Neural progenitor cell (in vitro differentiated cells): ENCODE measurements at places on chromosomes 16 and 17.

DNA sequence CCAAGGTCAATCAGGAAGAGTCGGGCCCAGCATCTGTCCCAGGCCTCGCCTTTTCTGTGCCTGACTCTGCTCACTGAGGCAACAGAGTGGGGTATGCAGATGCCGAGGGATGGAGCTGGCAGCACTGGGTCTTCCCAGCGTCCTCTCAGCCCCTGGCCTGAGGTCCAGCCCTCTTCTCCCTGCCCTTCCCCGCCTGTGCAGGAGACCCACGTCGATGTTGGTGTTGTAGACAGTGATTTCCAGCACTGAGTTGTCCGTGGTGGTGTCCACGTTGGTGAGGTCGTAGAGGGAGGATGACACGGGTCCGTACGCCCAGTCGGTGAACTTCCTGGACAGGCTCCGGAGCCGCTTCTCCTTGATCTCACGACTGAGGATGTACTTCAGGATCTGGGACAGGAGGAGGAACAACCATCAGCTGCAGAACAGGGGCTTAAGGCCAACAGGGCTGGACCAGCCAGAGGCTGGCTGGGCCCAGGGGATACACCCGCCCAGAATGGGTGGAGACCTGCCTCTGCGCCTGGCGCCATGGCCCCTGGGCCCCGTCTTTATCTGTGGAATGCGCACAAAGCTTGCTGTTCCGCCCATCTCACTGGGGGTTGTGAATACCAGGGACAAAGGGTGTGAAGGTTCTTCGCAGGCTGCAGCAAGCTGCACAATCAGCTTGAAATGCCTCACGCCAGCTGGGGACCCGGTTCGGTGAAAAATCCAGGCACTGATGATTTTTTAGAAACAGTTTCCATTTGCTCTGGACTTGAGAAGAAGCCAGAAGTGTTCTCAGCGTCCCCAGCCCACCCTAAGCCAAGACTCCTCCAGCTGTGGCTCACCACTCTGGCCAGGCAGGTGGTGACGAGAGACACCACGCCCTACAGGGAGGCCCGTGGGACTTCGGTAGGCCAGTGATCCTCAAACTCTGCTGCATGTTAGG lies 27.5 kb downstream of the TRPV3 start:
- peak; percentile 90 for DNase-seq

GRCh38 chr17:77461277-77462057 lies 320.7 kb downstream of the SEC14L1 start:
- no peak for DNase-seq

DNA sequence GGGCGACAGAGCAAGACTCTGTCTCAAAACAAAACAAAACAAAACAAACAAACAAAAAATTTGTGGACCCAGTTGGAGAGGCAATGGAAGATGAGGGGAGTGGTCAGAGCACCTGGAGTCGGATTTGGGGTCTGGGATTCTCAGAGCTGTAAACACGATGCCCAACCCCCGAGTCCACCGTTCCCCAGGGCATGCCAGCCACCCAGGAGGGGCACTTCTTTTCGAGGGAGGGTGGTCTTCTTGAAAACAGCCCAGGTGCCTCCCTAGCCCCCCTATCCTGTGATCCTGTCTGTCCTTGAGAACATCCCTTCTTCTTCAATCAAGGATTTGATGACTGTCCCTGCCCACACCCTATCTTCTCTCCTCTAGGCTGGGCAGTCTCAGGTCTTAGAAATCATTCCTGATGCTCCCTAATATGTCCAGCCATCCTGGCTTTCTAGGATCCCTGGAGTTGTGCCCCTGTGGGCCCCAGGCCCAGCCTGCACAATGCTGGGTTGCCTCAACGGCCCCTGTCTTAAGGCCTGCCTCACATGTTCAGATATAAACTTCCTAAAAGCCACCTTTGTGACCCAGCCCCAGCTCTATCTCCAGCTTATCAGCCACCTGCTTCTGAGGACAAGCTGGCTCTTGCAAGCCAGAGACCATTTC lies 3.1 kb upstream of the SLC13A2 start:
- DNase-seq, result no peak

DNA sequence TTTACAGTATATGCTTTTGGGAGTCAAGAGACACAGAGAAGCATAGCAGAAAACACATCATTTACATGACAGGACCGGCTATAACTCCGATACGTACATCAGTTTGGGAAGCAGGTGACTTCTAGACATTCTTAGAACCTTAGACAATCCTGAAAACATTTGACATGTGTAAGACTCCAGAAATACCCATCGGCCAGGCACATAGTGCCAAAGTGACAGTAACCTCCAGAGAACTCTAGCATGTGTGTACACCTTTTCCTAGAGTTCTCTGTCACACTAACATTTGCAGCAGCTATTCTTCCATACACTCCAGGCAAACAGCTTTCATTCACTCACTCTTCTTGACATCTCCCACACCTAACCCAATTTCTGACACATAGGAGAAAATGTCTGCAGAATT lies 3.4 kb upstream of the TAOK1 start:
- no peak for DNase-seq

DNA sequence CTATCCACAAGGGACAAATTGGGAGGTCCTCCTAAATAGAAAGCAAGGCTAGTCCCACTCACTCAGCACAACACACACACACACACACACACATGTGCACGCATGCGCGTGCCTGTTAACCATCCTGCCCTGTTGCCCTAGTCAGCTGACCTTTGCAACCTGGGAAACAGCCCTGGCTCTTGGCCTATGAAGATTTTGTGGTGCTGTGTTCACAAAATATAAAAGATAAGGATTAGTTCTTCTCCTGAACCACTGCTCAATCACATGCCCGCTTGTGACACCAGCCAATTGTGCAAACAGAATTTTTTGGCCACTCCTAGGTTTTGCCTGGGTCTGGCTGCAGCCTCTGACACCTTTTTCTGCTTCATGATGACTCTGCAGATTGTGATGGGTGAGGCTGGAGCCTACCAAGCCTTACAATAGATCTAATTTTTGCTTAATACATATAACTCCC lies 3.3 kb upstream of the CES1 start:
- no peak for DNase-seq

DNA sequence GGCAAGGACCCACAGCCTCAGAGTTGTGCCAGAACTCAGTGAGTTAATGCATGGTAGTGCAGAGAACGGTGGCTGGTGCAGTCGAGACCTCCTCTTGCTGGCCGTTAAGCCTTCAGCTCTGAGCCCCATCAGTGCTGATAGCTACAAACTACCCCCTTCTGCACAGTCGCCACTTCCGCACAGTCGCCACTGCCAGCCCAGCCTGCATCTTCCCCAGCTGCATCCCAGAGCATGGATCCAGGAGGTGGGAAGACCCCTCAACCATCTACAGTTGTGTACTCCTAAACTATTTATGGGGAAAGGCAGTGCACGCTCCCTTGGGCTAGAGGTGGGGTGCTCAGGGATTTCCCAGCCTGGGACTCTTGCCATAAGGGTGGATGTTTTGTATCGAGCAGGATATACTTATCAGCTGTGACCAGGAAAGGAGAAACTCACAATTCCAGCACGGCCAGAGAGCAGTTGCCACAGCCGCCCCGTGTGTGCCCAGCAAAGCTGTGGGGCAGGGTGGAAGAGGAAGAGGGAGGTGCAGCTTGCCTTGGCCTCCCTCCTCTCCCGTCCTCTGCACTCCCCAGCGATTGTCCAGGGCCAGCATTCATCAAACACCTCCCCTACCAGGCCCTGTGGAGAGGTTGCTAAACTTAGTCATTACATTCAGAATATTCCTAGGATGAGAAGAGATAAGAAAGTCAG lies 49.5 kb upstream of the CMIP start:
- DNase-seq, result no peak

DNA sequence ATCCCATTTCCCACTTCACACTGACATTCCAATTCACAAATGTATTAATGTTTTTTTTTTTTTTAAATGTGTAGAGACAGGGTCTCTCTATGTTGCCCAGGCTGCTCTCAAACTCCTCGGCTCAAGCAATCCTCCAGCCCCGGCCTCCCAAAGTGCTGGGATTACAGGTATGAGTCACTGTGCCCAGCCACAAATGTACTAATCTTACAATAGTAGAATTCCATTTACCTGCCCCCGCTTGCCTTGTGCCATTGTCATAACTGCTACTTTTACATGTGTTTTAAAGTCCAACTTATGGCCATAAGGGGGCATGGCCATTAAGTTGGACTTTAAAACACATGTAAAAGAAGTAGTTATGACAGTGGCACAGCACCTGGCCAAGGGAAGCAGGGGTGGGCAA lies 4.6 kb downstream of the MMP28 start:
- DNase-seq, result no peak

DNA sequence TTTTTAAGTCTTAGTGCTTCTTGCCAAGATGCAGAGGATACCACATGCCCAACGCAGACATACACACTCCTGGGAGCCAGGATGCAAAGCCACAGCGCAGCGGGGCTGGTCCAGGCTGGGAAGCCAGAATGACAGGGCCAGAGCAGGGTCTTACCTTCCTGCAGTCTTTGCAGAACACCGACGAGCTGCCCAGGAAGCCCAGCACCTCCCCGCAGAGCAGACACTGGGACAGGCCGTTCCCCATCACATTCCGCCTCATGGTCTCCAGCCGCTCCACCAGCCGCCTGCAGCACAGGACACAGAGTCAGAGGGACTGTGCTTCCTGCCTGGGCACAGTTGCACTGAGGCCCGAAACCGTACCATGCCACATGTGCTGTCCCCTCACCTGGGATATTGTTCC lies 33.3 kb downstream of the RPH3AL start:
- DNase-seq, result no peak

GRCh38 chr16:728131-728889 lies 1.4 kb downstream of the HAGHL start:
- peak; percentile 72 for DNase-seq

GRCh38 chr17:57864273-57864672 lies 14.4 kb upstream of the MRPS23 start:
- DNase-seq, result no peak

DNA sequence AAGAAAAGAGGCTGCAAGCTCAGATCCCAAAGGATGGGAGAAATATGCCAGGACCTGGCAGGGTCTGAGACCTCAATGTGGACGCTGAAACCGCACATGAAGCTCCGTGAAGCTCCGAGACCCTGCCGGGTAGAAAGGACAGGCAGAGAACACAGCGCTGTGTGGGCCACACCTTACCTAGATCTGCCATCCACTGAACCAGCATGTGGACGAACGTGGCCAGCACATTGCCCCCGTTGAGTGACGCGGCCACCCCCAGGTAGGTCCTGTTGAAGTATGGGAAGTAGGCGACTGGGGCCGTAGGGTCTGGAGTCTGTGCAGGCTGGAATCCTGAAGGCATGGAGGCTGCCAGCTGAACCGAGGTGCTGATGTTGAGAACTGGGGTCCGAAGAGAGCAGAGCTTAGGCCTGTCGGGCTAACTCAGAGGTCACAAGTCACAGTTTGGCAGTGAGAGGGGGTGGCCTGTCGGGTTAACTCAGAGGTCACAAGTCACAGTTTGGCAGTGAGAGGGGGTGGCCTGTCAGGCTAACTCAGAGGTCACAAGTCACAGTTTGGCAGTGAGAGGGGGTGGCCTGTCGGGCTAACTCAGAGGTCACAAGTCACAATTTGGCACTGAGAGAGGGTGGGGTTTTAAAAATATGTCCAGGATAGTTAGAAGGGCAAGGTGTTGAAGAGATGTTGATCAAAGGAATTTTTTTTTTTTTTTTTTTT lies 6.1 kb upstream of the TRPV1 start:
- DNase-seq, result no peak

DNA sequence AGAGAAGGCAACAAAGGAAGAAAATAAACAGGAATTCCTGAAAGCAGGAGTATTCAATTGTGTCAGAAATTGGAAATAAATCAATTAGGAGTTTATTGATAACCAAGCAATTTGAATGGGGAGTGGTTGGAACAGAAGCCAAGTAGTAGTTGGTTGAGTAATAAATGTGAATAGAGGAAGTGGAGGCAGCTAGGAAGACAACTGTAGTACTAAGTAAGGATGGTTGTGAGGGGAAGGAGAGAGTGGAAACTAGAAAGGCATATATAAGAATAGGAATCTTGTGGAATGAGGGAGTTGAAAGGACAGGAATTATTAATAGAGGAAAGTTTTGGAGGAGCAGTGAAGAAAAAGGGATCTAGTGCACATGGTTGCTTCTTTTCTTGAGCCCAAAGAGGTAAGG lies 34.4 kb downstream of the NFAT5 start:
- DNase-seq, result no peak

GRCh38 chr17:17179371-17179827 lies 26.7 kb downstream of the PLD6 start:
- no peak for DNase-seq

DNA sequence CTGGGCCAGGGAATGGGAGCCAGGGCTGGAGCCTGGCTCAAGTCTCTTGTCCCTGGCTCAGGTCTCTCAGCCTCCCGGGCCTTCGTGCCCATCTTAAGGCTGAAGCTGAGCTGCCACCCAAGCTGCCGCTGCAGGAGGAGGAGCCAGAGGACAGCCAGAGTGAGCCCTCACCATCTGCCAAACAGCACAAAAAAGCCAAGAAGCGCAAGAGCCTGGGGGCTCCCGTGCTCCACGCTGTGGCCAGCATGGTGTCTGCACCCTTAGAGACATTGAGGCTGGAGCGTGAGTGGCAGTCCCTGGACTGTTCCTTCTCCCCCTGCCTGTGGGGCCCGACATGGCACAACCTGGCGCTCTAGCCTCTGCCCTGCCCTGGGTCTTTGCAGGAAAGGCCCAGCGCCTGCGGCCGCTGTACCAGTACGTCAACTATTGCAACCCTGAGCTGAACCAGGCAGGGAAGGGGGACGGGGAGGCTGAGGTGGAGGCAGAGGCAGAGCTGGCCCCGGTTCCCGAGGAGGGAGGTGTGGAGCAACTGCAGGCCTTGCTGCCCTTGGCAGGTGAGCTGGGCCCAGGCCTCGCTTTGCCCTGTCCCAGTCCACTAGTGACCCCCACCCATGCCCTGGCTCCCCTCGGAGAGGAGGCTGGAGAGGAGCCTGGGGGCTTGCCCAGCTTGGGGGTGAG lies 1.3 kb downstream of the C16orf86 start:
- DNase-seq, result peak; percentile 93

DNA sequence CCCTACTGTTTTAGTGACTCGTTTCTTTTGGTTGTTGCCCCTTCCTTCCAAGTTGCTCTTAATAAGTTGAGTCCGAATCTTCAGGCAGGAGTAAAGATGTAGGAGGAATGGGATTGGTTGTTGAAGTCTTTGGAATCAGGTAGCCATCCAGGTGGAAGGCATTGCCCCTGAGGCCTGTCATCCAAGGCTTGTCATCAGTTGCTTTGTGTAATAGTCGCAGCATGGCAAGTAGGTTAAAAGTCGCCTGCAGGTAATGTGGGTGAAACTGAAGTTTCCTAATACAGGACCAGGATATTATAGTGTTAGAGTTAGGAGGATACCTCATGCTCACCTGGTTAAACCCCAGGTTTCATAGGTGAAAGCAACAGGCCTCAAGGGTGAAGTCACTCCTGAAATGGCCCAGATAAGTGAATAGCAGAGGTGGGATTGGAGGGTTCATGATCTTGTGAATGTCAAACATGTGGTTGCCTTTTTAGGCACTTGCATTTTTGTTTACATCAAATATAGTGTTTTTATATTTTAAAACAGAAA lies 934 bp downstream of the PCTP start:
- no peak for DNase-seq
